ENCODE measurements at places on chromosomes 2 and 18.

DNA sequence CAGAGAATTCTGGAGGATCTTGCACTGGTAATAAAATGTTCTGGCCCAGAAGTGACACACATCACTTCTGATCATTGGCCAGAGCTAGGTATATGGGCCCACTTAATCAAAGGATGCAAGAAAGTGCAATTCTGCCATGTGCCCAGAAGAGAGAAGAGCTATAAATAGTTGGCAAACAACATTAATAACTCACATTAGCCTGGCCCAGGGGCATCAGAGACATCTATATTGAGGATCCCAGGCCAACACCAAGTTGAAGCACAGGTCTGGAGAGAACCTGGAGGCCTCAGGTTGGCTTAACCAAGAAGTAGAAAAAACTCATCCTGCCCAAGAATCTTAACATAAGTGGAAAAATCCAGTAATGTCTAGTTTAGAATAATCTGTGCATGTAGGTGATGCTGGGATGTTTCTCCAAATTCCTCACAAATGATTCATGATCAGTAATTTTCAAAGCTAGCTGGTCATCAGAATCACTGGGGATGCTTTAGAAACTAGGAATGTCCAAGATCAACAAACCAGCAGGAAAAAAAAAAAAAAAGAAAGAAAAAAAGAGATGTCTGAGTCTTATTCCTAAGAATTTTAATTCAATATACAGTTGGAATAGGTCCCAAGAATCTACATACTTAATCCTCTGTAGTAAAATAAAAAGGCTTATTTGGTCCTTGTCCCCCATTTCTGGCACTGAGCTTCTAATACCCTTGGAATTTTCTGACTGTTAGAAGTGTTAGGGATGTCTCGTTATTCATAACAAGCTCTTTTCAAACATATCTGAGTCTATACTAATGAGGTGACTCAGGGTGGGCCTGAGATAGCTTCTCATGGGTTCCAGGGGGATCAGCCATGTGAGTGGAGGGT is 35.0 kb upstream of the EVA1A start:
- no peak for DNase-seq

DNA sequence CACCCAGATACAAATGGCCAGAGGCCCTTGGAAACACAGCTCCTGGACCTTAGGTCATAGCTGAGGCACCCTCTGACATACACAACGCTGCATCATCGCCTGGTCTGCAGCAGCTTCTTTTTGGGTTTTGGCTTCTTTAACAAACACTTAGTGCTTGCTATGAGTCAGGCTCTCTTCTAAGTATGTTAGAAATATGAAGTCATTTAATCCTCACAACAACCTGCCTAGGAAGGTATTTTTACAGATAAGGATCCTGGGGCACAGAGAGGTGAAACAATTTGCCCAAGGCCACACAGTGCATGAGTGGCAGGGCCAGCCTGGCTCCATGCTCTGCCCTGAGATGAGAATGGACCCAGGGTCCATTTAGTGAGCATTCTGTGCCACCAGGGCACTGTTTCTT is 96.6 kb downstream of the TMEM17 start:
- no peak for DNase-seq

DNA sequence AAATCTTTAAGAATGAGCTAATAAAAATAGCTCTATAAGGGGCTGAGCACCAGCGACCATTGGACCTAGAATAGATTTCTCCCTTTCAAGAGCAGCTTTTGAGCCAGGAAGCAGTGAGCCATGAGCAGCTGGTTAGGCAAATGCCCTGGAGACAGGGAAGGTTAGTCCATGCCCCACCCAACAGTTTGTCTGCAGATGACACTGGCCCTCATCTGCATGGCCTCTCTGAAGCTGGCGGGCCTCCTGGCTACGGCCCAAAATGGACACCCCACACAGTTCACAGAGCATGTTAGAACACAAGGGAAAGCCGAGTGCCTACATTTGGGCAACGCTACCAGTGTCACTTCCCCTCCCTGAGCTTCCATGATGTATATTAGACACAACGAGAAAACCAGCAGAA is 201.1 kb downstream of the MGAT5 start:
- no peak for DNase-seq

DNA sequence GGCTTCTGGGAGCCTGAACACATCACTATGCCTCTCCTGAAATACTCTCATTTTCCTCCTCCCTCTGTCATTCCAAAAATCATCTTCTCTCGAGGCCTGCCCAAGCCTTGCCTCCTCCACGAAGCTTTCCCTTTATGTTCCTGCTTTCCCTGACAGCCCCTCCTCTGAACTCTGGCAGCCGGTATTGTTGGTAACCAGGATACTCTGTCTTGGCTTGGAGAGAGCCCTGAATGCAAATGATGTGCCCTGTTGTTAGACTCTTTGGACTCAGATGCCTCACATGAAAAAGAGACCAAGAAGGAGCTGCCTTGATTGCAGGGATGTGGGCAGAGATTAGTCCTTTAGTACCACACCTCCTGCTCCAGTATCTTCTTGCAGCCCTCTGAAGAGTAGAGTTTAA is 138.5 kb upstream of the DLX2 start:
- DNase-seq = no peak

Data from bone marrow (tissue), 2 donors.